ENCODE measurements at places on chromosomes 2 and 18.

- DNase-seq = no peak
Measured at GRCh38 chr2:72630767-72631166, 195.1 kb downstream of the EXOC6B start.

DNA sequence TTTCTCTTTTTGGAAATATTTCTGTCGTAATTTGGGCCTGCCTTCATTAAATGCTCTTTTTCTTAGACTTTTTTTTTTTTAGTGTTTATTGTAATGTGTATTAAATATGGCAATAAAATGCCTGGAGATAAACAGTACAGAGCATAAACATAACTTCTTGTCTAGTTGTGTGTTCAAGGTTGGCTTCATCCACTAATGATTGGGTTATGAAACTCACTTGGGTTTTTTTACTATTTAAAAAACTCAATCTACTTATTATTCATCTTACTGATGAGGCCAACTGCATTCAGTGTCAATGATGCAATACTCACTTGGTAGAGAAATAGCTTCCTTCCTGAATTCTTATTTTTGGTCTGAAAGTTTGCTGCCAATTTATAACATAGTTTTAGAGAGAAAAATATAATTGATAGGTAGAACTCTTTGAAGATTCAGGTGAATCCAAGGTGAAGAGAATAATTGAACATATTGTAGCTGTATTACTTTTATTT lies 144.2 kb upstream of the NABP1 start:
- no peak for DNase-seq

DNA sequence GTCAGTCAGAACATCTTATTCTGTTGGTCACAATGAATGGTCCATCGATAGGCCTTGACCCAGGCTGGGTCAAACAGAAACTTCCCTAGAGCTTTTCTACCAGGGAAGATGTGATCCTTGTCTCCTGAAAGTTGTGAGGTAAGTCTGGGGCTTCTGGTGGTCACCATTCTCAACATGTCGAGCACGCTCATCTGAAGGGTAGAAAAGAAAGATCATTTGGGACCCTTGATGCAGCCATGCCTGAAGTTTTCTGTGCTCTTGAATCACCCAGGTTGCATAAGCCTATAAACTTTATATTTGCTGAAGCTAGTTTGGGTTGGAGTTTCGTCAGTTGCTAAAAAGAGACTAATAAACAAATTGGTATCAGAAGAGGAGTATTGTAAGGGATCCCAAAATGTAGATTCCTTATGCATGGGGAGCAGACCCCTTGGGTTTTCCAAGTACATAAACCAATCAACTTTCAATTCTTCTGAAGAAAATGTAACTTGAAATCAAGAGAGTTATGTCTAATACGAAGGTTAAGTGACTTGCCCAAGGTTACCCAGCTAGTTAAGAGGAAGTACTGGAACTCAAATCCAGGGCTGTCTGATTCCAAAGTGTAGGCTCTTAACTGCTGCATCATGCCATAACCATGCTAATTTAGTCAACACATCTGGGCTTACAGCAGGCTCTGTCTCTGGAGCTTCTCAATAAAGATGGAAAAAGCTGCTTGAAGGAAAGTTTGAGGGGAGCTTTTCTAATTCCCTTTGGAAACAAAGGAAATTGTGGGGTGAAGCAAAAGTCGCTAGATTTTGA lies 23.2 kb downstream of the TMEM17 start:
- no peak for DNase-seq

DNA sequence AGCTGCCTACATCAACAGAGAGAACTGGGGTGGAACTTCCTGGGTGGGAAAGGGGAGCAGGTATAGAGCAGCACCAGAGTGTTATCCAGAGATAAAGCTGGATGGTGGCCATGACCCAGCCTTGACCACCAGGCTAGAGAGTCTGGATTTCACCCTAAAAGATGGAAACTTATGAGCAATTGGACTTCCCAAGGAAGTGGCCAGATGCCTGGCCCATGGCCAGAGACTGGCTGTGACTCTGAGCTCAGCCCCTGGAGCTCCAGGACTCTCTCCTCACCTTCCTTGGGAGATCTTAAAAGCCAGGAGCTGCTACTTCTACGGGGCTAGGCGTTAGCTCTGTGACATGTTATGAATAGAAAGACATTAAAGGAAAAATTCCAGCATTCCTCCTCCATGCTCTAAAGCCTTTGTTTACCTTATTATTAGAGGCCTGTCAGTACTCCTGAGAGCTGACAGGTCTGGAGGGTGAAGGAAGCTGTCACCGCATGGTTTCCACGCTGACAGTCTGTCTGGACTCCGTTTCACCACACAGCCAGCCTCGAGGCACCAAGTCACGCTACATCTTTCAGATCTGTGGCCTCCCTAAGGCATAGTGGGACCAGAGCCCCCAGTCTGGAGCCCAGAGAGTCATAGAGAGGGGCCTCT lies 260.0 kb upstream of the SIX2 start:
- no peak for DNase-seq

DNA sequence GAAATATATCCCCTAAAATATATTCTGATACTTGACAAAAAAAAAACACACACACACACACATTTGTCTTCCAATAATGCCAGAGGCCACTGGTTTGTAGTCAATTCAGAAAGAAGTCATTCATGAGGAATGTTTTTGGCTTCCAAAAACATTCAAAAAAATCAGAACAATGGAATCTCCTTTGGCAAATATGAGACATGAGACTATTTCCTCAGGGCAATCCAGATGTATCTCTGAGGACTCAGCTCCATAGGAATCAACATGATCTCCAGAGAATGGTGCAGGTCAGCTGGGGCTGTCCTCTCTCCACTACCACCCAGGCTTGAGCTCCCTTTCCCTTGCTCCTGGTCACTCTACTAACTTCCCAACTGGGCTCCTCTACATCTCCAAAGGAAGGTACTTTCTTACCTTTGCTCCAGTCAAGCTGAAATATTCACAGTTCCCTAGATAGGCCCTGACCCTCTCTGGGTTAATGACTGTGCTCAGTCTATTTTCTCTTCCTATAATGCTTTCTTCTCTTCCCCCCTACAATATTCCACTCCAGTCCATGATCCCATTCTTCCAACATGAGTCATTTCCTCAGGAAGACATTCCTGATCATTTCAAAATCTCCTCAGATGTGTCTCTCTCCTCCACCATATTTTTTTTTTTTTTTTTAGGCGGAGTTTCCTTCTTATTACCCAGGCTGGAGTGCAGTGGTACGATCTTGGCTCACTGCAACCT lies 145.3 kb downstream of the C1D start:
- no peak for DNase-seq

DNA sequence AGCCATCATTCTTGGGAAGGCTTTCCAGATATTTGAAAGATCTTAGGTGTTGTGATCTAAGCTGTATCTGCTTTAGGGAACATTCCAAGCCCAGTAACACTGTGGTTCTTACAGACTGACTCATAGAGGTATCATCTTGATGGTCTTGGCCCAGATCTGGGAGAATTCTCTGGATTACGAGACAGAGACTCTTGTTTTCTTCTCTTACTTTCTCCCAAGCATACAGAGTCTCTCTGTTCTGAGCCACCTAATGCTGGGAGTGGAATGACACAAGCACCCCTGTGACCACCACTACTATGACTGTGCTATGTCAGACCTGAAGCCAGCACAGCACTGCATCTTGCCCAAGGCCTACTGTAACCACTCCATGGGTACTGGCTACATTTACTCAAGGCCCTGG lies 81.0 kb upstream of the EPAS1 start:
- DNase-seq = no peak
